ENCODE measurements at places on chromosomes 7 and 10.

- no peak for DNase-seq
These were observed 35.2 kb upstream of the WDFY4 start for GRCh38 chr10:48649349-48649944.

- no peak for DNase-seq
These were observed 50.6 kb upstream of the DPYSL4 start for GRCh38 chr10:132136097-132136521.

DNA sequence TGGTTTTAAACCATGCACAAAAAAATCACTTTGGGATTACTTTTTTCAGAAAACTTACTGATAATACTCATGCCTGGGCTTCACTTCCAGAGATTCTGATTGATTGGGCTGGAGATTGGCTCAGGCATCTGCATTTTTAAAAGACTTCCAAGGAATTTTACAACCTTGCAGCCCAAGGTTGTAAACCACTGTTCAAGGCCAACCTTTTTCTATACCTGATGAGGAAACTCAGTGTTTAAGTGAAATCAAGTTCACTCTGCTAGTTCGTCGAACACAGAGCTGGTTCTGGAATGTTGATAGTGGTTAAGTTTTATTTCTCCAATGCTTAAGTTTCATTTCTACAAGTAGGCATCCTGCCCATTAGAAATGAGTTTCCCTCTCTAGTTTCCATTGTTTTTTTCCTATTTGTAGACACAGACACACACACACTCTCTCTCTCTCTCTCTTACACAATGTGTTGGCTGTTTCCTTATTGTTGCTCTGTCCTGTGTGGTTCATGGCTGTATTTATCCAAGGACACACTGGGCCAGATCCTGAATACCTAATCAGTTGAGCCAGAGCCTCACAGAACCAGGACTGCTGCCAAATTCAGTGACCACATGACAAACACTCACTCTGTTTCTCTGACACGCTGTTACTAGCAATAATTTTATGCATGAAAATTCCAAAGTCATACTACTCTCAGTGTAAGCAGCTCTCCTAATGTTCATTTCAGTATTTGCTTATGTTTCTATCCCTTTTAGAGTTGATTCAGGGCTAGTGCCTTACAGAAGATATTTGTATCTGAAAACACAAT is 3.7 kb upstream of the IFIT1B start:
- no peak for DNase-seq

DNA sequence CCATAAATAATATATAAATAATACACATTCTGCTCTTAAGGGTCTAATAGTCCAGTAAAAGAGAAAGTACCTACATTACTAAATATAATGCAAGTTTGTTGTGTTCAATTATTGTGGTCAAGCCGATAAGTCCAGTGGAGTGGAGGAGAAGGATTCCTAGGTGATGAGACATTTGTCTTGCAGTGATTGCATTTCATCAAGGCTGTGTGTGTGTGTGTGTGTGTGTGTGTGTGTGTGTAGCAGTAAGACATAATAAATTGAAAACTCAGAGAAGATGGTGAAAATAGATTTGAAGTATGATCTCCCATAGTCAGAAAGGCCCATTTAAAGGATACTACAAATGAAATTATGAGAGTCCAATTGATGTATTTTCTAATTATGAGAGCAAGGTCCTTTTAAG is 192.5 kb upstream of the SEMA3C start:
- DNase-seq: no peak

GRCh38 chr7:102451371-102452054 is 13.2 kb downstream of the ALKBH4 start:
- DNase-seq: no peak

DNA sequence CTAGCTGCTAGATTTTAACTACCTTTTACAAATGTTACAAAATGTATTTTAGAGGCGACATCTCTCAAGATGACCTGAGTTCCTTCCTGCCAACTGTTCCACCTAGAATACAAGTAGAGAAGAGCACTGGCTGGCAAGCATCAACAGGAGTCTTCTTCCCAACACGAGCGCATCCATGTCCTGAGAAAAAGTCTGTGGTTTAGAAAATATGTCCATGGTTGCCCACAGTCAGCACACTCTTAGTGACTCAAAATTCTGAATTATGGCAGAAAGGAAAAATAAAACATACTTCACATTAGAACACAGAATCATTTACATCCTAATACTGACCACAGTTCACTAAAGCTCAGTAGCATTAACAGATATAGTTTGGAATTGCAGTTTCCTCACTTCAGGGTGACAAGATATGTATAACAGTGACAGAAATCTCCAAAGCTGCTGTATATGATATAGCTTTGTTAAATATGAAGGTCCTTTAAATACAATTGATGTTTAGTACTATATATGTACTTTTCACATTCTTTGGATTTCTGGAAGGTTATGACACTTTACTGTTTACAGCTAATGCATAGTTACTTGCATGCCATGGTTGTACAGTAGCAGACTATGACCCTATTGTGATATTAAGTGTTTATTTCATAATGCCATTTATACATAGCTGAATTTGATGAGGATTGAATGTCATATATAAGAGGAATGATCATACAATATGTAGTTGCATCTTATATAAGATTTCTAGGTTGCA is 327.1 kb downstream of the GFRA1 start:
- no peak for DNase-seq

- no peak for DNase-seq
These were observed 378.5 kb downstream of the TCERG1L start for GRCh38 chr10:130933008-130933390.

GRCh38 chr7:33221390-33221789 is 92.0 kb downstream of the BBS9 start:
- no peak for DNase-seq

DNA sequence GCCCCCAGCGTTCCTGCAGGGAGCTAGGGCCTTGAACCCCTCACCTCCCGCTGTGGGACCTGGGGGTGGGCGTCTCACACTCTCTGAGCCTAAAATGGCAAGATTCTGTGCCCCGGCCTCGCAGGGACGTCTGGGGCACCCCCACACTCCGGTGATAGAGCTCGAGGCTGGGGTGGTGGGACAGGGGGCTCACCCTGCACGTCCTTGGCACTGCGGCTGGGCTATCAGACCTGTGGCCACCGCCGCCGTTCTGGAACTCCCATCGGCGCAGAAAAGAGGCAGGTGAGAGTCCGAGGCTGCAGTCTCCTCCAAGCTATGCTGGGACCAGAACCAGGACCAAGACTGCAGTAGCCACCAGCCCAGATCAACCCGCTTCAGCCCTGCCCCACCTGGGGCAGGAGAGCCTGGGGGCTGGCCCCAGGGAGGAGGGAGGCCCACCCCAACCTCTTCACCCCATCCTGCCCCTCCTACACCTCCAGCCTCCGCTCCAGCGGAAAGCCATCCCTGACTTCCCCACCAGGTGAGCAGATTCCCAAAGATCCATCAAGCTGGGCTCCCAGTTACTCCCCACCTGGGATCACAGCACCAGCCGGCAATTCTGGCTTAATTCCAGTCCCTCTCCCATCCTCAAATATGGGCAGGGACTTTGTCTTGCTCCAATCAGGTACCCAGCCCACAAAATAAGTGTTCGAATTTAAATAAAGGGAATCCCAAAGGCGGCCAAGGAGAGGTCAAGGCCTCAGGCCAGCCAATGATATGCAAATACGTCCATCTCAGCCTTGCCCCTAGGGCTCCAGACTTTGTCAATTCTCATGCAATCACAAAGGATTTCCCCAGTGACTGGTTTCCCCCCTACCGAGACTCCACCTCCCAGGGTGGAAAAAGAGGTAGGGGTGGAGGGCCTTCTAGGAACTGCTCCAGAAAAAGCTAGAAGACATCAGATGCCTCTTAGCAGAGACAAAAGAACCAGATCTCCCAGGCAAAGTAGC is 16.4 kb downstream of the TNRC18 start:
- DNase-seq: no peak

DNA sequence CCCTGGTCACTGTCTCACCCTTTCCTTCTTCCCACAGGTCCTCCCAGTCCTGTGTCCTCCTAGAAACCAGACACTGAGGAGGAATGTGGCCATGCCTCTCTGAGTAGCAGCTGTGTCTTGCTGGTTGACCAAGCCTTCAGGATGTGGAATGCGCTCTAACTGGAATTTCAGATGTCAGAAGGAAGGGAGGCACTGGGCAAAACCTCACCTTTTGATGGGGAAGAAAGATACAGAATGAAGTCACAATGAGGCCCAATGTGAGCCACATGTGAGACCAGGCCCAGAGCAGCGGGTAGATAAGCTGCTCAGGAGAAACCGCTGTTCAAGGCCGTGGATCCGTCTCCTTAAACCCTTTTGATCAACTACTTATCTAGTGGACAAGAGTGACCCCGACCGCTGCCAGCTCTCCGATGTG is 54.8 kb upstream of the ECHDC3 start:
- no peak for DNase-seq
